ENCODE measurements at places on chromosomes 7 and 10.

DNA sequence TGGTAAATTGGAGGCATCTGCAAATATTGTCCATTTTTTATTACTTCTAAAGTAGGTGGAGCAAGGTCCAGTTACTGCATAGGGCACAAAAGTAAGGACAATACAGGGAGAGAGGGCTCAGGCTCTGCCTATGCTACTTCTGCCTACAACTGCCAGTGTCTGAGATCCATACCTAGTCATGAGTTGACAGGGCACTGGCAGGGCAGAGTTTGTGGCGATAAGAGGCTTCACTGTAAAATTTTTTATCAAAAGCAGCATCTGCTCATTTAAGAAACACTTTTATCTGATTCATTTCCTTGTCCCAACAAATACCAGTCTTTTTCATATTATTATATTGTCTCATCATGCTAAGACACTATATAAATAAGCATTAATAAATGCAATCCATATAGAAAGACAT, 178.0 kb downstream of the LRRN3 start:
- DNase-seq: no peak

- no peak for DNase-seq
Measured at GRCh38 chr7:111508387-111508786, 53.9 kb downstream of the IMMP2L start.

DNA sequence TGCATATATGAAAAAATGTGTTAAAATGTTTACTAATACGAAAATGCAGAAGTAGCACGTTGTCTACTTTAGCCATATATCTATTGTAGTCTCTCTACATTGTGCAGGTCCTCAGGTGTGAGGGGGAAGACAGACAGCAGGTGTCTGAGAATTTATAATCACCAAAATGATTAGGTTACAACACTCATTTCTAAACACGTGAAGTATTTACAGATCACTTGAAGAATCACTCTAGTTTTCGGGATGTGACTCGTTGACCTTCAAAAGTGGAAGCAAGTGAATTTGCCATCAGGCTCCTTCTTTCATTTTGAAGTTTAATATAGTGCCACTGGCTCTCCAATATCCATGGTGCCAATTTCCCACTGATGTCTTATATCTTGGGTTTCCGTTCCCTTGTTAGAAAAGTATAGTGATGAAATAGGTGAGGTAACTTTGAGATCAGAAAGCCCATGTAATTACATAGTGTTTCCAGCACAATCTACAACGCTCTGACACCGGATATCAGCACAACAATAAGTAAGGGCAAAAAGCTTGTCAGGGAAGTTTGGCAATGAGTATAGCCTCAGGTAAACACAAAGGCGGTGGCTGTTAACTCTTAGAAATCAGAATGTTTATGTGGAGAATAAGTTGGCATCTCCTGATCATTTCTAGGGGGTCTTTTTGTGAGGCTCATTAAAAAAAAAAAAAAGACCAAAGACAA, 57.5 kb upstream of the SP4 start:
- DNase-seq: no peak

DNA sequence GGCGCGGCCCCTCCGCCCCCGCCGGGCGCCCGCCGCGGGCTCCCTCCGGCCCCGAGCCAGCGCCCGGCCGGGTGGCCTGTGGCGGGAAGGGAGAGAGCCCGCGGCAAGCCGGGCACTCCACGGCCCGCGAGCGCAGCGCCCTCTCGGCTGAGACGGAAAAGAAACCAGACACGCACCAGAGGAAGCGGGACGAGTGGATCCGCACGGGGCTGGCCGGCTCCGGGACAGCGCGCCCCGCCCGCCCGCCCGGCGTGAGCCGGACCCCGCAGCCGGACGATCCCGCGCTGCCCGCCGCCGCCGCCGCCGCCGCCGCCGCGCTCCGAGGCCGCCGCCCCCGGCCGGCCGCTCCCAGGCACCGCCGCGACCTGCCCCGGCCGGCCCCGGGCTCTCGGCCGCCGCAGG, 300 bp downstream of the ARHGAP21 start:
- no peak for DNase-seq

GRCh38 chr7:159013181-159013690, 131.4 kb downstream of the VIPR2 start:
- DNase-seq: no peak

- no peak for DNase-seq
Measured at GRCh38 chr7:90180011-90180585, 25.8 kb downstream of the STEAP1 start.

DNA sequence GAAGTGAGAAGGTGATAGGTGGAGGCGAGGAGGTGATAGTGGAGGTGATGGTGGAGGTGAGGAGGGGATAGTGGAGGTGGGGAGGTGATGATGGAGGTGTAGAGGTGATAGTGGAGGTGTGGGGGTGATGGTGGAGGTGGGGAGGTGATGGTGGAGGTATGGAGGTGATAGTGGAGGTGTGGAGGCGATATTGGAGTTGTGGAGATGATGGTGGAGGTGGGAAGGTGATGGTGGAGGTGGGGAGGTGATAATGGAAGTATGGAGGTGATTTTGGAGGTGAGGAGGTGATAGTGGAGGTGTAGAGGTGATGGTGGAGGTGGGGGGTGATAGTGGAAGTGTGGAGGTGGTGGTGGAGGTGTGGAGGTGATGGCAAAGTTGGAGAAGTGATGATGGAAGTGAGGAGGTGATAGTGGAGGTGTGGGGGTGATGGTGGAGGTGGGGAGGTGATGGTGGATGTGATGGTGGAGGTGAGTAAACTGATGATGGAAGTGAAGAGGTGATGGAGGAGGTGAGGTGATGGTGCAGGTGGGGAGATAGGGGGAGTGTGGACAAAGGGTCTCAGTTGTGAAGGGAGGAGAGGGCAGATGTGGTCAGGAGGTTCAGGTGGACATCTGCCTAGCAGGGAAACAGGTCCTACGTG, 36.6 kb downstream of the ADCY1 start:
- no peak for DNase-seq

- DNase-seq: no peak
Measured at GRCh38 chr7:106277976-106278375, 6.8 kb downstream of the NAMPT start.

DNA sequence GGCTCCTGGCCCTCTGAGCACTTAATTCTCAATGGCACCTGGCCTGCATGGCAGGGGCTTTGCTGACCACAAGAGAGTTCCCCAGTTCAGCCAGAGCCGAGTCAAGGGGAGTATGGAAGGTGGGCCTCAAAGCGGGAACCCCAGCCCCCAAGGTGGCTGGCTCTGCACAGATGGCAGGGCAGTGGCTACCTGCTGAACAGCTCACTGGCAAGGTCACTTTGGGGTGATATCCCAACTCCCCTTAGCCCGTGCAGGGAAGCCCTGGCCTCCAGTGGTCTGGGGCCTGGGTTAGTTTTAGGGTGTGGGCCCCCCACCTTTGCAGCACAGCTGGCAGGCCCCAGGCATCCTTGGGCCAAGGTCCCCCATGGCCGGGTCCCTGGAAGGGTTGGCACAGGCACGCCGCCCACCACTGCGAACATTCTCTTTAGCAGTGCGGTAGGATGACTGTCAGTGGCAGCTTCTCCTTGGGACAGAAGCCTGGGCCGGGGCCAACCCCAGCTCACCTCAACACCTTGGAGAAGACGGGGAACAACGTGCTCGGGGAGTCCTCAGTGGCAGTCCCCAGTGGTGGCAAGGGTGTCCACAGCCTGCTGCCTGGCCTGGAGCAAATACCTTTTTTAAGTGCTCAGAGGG, 36.8 kb downstream of the PPIF start:
- no peak for DNase-seq

DNA sequence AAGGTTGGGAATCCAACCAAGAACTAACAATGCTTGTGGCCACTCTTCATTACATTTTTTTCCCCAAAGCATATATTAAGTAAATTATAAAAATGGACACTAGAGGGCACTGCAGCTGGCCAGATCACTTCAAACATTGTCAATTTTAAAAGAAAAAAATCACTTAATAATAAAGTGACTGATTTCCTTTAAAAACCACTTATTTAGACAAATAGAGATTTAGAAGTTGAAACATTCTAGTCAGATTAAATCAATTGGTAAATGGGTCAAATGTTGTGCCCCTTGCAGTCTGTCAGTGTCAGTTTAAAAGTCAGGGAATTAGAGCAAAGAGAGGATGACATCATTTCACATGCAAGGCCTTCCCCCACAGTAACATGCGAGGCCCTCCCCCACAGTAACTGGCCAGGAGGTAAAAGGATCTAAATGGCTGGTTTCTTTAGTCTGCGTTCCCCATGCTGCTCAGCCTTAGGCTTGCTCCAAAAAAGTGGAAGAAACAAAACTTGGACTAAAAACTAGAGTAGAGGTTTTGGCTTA, 177.9 kb downstream of the SKAP2 start:
- DNase-seq: no peak

DNA sequence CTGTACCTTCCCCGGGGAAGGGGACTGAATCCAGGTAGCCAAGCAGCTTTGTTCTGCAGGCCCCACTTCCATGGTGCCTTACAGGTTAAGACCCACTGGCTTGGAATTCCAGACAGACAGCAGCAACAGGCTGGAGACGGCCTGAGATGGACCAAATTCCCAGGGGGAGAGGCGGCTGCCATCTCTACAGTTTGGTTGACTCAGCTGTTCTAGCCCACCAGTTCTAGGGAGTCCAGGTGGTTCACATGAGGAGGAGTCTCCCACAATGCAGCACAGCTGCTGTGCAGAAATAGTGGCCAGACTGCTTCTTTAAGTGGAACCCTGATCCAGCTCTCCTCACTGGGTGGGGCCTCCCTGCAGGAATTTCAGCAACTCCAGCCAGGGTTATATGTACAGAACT, 74.1 kb downstream of the C10orf67 start:
- DNase-seq: no peak

GRCh38 chr10:49567810-49568209, 28.9 kb upstream of the ERCC6 start:
- no peak for DNase-seq

DNA sequence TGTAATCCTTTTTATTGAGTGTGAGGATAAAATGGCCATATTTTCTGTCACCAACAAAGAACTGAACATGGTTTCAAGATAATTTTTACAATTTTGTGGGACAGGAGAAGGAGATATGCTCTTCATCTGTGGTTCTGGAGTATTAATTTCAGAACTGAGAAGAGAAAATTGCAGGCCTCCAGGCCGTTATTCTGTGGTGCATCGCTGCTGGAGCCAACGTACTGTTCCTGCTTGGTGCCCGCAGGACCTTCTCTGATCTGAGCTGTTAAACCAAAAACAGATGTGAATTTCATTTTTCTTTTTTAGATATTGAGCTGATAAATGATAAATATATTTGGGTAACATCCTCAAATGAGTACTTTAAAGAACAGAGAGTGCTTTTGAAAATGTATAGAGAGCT, 63.9 kb downstream of the IKZF1 start:
- no peak for DNase-seq

- no peak for DNase-seq
Measured at GRCh38 chr10:60711496-60711895, 66.8 kb upstream of the CDK1 start.

DNA sequence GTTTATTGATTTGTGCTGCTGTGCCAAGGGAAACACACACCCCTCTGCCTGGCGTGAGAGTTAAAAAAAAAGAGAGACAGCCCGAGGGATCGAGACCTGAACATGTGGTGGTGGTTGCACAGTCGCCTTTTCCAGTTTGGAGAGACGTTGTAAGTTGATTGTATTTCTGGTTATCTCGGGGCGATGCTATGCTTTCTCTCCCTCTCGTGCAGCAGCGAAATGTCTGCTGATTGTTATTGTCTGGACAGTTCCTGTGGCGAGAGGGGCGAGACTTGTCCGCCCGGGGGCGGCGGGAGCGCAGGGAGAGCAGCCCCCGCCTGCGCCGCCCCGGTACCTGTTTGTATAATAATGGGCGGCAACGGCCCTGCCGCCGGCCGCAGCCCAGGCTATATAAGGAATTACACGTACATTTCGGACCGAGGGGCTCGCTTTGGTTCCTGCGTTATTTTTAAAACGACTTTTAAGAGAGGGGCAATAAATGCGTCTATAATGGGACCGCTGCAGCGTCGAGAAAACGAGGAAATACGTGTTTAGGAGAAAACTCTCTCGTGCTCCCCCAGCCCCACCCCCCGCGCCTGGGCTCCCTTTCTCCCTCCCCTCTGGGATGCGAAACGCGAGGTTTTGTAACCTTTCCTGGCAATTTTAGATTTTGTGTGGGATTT, 1.7 kb downstream of the ZEB1 start:
- DNase-seq: peak; percentile 2

DNA sequence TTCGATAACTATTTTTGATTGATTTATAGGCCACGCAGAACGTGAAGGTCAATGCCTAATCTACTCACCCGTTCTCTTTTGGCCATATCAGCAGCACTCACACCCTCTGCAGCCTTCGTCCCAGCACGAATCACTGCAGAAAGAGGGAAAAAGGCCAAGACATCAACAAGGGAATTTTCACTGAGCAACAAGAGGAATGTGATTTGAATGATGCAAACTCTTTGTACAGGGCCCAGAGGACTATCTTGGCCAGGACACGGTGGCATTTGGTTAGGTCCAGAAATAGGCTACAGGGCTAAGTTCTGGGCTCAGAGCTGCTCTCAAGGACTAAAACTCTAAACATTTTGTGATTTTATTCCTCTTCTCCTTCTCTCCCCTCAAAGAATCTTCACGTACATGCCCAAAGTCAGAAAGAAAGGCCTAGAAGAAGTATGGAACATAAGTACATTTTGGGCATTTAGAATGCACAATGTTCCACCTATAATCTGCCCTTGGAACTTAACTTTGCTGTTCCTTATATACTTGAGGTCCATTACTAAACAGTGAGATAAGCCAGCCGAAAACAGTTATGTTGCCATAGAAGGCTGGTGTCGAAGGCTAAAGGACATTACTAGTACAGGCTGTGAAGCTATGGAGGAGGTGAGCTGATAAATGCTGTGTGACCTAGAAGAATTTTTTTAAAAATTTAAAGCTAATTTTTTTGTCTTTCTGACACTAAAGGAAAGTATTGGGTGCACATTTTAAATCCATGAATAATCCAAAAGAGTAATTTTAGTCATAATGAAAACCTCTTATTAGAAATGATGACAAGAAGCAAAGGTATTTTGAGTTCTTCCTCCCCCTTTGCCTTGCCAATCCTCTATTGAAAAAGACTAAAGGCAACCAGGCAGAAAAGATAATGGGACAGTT, 20.0 kb downstream of the RBM28 start:
- no peak for DNase-seq

GRCh38 chr10:1687190-1687589, 50.1 kb downstream of the ADARB2 start:
- no peak for DNase-seq

- no peak for DNase-seq
Measured at GRCh38 chr10:90579602-90580242, 278.1 kb downstream of the HTR7 start.

DNA sequence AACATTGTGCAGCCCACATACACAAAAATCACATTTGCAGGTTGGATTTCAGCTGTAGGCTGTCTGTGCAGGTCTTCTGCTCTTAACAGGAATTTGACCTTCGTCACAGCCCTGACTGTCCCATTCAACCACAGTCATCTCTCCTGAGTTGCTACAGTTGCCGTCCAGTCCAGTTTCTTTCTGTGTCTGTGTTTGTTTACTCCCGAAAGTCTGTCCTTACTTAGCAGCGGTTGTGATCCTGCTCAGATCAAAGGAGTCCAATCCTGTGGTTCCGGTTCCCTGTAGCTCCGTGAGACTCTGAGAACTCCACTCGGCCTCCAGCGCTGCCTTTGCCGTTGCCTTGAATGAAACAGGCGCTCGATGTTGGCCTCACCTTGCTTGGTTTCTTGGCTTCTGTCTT, 111.6 kb upstream of the GATA3 start:
- DNase-seq: no peak

- no peak for DNase-seq
Measured at GRCh38 chr7:147775516-147776284, 814.9 kb upstream of the C7orf33 start.
